Activated naive CD8-positive, alpha-beta T cell treated with anti-CD3 and anti-CD28 coated beads for 36 hours (primary cell): ENCODE measurements at places on chromosomes 2 and 18. TPM values are rescaled to one million over a fixed set of nuclear protein-coding genes. Genes with fewer than 3 reads are reported as not detected.

Gene DPP4
- total RNA-seq: 20.8 TPM

Gene ZNF407
- 10.3 TPM for total RNA-seq

Gene UGT1A8
- total RNA-seq: not detected

Gene GALR1
- not detected for total RNA-seq

Gene ABCG8
- total RNA-seq: not detected

Gene TMEM200C
- total RNA-seq: not detected

Gene RUFY4
- 2.0 TPM for total RNA-seq

Gene HOXD13
- not detected for total RNA-seq

Gene CAPG
- total RNA-seq: 19.8 TPM

Gene CNDP1
- total RNA-seq: not detected

Gene BCL11A
- total RNA-seq: 1.8 TPM

Gene SH2D6
- total RNA-seq: 1.2 TPM

Gene TMEM17
- total RNA-seq: 0.25 TPM

Gene GPAT2
- total RNA-seq: 41.8 TPM
